HuH-7 (cell line): ENCODE measurements at places on chromosomes 5 and 9.

DNA sequence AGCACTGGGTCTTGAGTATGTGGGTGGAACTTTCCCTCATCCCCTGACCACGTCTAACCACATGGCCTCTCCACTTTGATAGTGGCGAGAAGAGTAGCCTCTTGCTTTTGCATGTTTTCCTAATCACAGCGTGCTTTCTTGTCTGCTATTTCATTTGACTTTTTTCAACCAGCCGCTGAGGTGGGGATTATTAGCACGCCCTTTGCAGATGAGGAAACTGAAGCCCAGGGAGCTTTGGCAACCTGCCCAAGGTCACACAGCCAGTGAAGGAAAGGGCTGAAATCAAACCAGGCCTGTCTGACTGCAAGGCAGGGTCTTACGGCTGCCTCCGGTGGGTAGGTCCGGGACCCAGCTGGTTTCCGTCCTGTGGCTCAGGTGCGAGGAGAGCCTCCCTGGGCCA lies 106.5 kb upstream of the MSX2 start:
- DNase-seq: no peak

DNA sequence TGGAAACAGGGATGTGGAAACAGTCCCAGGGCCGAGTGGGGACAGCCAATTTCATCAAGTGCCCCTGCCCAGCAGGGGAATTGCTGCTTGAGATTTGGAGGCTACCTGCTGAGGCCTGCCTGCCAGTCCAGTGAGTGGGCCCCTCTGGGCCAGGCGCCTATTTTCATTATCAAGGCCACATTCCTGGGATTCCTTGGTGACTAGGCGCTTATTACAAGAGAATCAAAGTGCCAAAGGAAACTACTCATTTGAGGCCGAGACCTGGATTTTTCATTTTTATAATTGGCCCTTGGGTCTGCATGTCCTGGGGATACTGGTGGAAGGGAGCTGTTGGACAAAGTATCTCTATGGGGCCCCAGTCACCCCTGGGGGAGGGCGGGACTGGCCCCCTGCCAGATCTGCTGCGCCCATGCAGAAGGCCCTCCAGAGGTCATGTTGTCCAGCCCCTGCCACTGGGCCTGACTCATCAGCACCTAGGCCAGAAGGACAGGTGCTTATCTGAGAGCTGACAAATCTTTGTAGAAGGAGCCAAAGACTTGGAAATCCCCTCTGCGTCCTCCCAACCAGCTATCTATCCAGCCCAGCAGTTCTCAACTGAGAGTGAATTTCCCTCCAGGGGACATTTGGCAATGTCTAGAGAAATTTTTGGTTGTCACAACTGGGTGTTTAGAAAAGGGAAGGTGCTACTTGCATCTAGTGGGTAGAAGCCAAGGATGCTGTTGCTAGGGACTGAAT lies 45.6 kb downstream of the FOXI1 start:
- DNase-seq: no peak

DNA sequence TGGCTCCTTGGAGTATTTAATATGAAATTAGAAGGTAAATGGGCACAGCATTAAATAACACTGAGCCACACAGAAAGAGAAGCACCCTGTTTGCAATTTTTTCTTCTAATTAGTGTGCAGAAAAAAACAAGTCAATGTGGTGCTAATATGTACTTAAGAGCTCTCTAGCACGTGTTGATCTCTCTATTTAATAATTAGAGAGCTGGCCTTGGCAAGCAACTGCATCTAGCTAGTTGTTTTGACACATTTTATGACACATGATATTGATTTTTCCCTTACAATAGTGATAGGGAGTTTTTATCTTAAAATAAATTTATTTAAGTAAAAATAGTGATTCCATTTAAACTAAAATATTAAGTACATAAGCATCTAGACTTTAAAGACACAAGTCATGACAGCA lies 54.5 kb upstream of the NUDT12 start:
- DNase-seq: no peak

- no peak for DNase-seq
Measured at GRCh38 chr5:15695215-15695731, 195.3 kb downstream of the FBXL7 start.

- peak; percentile 58 for DNase-seq
Measured at GRCh38 chr5:75049456-75050351, 2.7 kb downstream of the GCNT4 start.

GRCh38 chr9:27196383-27196782 lies 87.4 kb downstream of the TEK start:
- DNase-seq: no peak

DNA sequence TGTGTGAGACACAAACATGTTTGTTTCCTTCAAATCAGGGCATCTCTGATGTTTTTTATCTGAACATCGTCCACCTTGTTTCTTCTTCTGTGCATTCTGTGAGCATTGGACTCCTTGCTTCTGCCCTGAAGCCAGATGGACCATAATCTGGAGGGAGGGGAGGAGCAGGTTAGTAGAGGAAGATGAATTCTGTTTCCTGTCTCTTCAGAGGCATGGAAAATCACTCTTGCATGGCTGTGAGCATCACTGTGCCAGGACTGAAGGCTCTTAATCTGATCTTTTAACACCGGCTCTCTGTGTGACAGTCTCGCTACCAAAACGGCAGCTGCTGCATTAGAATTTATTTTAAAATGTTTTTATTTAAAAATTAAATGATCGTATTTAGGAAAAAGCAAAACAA lies 43.3 kb downstream of the TLE4 start:
- DNase-seq: no peak

GRCh38 chr9:104094534-104095015 lies 466 bp downstream of the SMC2 start:
- DNase-seq: peak; percentile 58

GRCh38 chr9:88794100-88794499 lies 197.2 kb upstream of the S1PR3 start:
- no peak for DNase-seq

GRCh38 chr9:109513871-109514270 lies 15.8 kb upstream of the PTPN3 start:
- DNase-seq: no peak

- no peak for DNase-seq
Measured at GRCh38 chr9:132755096-132755495, 84.8 kb downstream of the GTF3C4 start.

GRCh38 chr9:99026271-99026955 lies 78.5 kb upstream of the TGFBR1 start:
- no peak for DNase-seq

DNA sequence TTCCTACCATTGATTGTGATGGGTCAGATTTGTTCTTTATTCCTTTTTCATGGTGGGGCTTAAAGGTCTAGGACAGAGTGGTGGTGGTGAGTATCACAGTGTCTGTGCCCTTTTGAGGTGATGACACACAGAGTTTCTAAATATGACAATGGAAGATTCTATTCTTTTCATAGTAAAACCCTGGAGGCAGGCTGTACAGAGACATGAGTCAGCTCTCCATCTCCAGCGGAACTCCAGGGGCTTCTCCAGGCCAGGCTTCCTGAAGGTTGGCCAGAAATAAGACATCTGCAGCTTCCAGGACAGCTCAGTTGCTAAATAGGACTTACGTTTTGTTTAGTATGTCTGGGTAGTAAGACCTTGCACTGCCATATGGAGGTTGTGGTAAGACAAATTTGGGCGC lies 229.5 kb downstream of the CD180 start:
- no peak for DNase-seq

GRCh38 chr5:145210020-145210419 lies 625.1 kb downstream of the PRELID2 start:
- DNase-seq: no peak

DNA sequence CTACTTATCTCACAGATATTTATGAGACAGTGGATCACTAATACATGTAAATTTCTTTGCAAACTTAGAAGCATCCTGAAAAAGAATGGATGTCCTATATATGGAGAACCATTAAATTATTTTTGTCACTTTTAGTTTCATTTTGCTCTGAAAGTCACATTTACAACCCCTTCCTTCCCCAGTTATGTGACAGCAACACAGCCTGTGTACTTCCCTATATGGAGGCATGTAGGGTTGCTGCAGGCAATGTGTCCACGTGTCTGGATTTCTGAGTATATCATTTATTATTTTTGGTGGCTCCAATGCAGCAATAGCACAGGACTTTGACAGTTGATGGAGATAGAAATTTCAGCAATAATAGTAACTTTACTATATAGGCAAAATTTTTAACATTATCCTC lies 156.4 kb downstream of the ST8SIA4 start:
- DNase-seq: no peak

- DNase-seq: no peak
Measured at GRCh38 chr9:14452539-14452938, 138.6 kb upstream of the NFIB start.

GRCh38 chr9:126165755-126166154 lies 160.9 kb upstream of the MVB12B start:
- DNase-seq: no peak

- no peak for DNase-seq
Measured at GRCh38 chr5:147966829-147967228, 60.5 kb upstream of the C5orf46 start.

DNA sequence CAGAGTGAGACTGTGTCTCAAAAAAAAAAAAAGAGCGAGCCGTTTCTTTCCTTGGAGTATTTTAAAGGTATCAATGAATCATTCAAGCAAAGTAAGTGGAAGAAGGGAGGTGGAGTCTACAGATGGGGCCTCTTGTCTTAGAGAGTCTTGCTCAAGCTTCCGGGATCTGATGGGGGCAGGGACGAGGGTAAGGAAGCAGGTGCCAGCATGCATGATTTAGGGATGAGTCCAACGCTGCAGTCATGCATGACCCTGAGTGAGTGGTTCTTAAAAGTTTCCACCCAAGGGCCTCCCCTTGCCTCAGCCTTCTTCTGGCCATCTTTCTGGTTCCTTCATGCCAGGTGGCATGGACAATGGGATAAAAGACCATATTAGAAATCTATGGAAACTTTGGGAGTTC lies 79.6 kb downstream of the MYO10 start:
- DNase-seq: no peak

DNA sequence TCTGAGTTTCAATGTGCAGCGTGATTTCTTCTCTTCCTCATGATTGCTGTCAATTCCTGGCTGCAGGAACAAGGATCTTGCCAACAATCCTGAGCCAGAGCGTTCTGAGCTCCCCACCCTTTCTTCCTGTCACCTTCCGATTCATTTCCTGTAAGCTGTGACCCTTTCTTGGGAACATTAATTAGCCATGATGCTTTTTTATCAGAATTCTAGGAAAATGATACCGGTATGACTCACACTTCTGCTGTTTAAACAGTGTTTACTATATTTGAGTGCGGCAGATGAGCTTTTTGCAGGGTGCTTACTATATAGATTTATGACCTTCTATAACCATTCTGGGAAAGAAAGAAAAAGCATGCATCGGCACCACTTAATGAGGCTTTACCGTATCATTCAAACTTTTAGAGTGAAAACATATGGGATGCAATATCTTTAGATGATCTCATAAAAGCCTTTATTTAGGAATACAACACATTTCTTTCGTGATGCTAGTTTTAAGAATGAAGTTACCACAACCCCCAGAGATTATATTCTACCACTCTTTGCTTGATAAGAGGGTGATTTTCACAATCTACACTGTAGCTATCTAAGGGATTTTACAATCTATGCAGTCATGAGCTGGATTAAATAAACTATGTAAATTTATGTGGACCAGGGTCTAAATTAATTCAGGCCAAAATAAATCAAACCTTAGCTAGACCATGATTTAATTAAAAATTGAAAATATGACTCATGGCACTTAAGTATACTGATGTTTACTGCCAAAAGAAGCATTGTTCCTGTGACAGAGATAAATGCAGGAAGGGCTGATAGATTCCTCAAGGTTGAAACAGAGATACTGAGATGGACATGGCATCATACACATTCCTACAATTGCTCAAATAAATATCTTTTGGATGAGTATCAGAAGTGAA lies 38.0 kb upstream of the OSMR start:
- DNase-seq: no peak

DNA sequence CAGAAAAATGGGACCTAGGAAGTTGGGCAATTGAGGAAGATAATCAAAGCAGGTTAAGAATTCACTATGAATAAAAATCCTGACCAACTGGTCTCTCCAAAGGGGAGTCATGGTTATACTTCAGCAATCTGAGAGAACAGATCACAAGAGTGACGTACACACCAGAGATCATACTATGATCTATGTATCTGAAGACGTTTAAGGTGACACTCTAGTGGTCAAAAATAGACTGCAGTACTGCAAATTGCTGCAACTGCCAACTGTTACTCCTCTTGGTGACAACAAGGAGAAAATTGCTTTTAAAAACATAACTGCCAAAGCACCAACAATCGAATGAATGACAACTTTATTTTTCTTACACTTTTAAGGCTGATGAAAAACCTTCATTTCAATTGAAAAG lies 4.9 kb downstream of the AK6 start:
- peak; percentile 21 for DNase-seq

GRCh38 chr5:126483156-126483555 lies 59.9 kb downstream of the GRAMD2B start:
- peak; percentile 47 for DNase-seq

GRCh38 chr5:171899792-171900191 lies 106.6 kb downstream of the FBXW11 start:
- no peak for DNase-seq

- no peak for DNase-seq
Measured at GRCh38 chr5:31819926-31820516, 181.1 kb downstream of the PDZD2 start.

GRCh38 chr9:37155601-37156000 lies 35.2 kb downstream of the ZCCHC7 start:
- peak; percentile 8 for DNase-seq

- no peak for DNase-seq
Measured at GRCh38 chr9:126587187-126588185, 26.2 kb upstream of the LMX1B start.

GRCh38 chr5:163381832-163382231 lies 55.6 kb upstream of the CCNG1 start:
- no peak for DNase-seq

GRCh38 chr9:92295240-92295790 lies 1.8 kb upstream of the IARS1 start:
- DNase-seq: no peak

GRCh38 chr5:335740-336038 lies 14.2 kb downstream of the AHRR start:
- no peak for DNase-seq

- no peak for DNase-seq
Measured at GRCh38 chr9:114240647-114241558, 82.0 kb upstream of the ORM1 start.

GRCh38 chr5:17356551-17356950 lies 139.1 kb downstream of the BASP1 start:
- no peak for DNase-seq

DNA sequence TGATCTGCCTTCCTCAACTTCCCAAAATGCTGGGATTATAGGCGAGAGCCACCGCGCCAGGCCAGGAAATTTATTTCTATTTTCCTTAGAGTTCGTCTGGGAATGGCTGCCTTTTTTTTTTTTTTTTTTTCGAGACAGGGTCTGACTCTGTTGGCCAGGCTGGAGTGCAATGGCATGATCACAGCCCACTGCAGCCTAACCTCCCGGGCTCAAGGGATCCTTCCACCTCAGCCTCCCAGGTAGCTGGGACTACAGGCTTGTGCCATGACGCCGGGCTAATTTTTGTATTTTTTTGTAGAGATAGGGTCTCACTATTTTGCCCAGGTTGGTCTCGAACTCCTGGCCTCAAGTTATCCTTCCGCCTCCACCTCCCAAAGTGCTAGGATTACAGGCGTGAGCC lies 888 bp upstream of the LAMC3 start:
- DNase-seq: no peak

GRCh38 chr5:36889264-36889663 lies 12.7 kb downstream of the NIPBL start:
- no peak for DNase-seq

- no peak for DNase-seq
Measured at GRCh38 chr9:136431782-136432350, 7.8 kb downstream of the INPP5E start.

- no peak for DNase-seq
Measured at GRCh38 chr5:158761161-158761560, 338.6 kb downstream of the EBF1 start.

GRCh38 chr9:91758491-91758981 lies 191.5 kb downstream of the ROR2 start:
- DNase-seq: peak; percentile 47
